ENCODE measurements at places on chromosomes 12 and 14.

- no peak for DNase-seq
Measured at GRCh38 chr12:109291521-109292341, 17.4 kb downstream of the FOXN4 start.

- no peak for DNase-seq
Measured at GRCh38 chr12:58186914-58187313, 245.5 kb downstream of the ATP23 start.

GRCh38 chr14:39157491-39157890, 12.6 kb downstream of the TRAPPC6B start:
- no peak for DNase-seq

DNA sequence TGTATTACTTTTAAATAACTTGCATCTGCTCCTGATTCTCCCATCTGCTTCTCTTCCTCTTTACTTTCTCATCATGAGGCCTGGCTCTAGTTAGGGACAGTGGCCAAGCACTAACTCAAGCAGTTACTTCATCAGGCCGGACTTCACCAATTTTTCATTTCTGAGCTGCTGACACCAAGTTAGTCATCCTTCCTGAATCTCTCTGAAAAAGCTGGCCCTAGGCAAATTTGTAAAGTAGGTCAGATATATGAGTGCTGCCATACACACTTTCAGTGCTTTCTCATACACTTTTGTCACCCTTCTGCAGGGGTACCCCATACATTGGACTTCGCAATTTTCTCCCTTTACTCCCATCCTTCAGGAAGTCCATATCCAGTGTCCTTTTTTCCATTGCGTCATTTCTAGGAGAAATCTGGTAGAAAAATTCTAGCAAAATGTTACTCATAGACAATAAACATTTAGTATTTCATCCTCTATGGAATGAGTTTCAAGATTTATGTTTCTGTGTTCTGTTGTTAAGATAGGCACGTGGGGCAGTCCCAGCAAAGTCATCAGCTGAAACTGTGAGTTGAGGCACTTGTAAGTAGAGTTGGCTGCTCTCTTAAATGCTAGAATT, 276.8 kb upstream of the TMPO start:
- DNase-seq: no peak

- no peak for DNase-seq
Measured at GRCh38 chr12:131834798-131835615, 6.8 kb downstream of the MMP17 start.

GRCh38 chr14:49957089-49957852, 64.4 kb downstream of the ARF6 start:
- DNase-seq: no peak

DNA sequence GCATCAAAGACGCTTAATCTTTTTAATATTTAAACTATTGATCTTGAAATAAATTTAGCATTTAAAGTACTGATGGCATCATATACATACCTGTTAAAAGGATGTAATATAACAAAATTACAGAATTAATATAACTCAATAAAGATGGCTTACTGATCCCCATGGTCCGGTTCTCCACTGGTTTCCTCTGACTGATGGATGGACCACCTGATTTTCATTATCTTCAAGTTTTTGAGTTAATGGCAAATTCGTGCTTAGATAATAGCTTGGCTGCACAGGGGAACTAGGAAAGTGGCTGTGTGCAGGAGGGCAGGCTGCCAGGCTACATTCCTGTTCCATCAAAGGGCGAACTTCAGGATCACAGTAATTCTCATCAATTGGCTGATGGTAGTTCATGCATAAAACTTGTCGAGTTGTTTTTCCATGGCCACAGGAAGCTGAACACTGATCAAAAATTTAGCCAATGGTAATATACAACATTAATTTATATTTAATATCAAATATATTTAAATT, 123.9 kb downstream of the ADAMTS20 start:
- no peak for DNase-seq

DNA sequence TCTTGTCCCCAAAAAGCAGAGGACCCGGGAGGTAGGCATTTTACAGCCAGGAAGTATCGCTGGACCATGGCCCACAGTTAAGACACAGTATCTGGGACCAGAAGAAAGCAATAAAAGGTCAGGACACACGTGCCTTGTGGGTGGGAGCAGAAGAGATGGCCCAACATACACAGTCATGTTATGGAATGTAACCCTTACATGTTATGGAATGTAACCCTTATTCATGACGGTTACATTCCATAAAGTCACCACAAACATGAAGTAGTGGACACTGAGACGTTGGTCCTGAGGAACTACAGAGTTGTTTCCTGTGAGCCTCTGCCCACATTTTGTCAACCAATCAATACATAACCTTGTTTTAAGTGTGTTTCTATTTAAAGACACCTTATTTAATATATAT, 285.6 kb upstream of the FKBP4 start:
- DNase-seq: no peak

- DNase-seq: no peak
Measured at GRCh38 chr12:132282950-132283771, 46.2 kb downstream of the GALNT9 start.

DNA sequence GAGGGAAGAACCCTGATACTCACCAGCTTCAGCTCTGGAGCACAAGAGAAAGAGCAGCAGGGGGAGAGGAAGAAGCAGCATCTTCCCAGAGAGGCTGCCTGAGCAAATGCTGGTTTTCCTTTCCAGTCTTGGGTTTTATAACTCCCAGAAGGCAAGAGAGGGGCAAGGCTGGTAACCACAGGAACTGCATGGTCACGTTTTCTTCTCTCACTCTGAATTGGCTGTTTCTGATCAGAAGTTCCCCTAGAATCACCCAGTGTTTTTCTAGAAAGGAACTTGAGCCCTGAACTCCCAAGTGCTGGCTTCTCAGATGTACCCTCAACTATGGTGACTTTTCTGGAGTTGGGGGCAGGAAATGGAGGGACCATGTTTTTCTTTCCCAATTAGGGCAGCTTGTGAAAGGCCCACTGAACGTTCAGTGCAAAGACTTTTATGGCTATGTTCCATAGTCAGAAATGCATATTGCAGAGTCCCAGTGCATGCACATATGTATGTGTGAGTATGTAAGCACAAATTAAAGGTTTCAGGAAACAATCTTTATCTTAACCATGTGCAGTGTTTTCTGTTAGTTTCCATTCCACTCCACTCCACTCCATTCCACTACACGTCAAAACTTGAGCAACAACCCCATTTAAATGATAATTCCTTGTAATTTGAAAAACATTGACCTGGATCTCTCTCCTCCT, at the start of gene CMA1:
CMA1 (minus strand) TSS at position 111 of the 686 bp plus-strand sequence; CDS start at position 81, 30 bp downstream.
- DNase-seq: no peak

DNA sequence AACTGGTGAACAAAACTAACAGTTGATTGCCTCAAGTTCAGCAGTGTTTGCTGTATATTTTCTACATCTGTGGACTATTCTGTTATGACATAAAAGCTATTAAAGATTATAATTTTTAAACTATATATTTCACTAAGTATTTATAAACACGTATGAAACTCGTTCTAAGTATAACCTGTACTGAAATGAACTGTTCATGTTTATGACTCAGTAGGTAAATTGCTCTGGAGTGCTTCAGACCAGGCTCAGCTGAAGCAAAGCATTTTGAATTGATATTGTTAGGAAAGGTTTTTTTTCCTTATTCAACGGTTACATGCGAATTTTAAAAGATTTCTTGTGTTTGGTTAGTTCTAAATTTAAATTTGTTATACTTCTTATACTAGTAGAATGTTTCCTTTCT, 151.3 kb downstream of the RAD51B start:
- DNase-seq: no peak
